T-helper 17 cell (primary cell): ENCODE measurements at places on chromosomes 7 and 10.

- DNase-seq: no peak
Measured at GRCh38 chr7:18040196-18040595, 12.6 kb upstream of the PRPS1L1 start.

DNA sequence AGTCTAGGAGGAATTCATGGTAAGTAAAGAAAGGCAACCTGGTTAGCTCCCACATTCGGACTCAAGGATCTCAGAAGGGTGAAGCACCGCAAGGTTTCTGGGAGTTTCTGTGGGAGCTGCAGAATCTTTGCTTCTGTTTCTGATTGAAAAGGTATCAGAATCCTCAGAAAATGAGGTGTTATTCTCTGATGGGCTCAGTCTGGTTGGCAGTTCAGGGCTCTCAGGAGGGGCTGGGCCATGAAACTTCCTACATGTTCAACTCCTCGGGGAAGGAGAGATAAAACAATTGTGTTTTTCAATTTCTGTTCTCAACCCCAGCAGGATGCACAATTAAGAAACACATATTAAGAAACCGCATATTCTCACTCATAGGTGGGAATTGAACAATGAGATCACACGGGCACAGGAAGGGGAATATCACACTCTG, 9.1 kb downstream of the OR2A7 start:
- DNase-seq: no peak

GRCh38 chr10:106032450-106033002, 1132.0 kb downstream of the SORCS1 start:
- DNase-seq: no peak

GRCh38 chr7:82760074-82760473, 316.5 kb upstream of the CACNA2D1 start:
- DNase-seq: no peak

- no peak for DNase-seq
Measured at GRCh38 chr10:91242940-91243339, 22.5 kb downstream of the PCGF5 start.

GRCh38 chr7:29866490-29866930, 60.2 kb downstream of the WIPF3 start:
- no peak for DNase-seq

- DNase-seq: no peak
Measured at GRCh38 chr7:124459101-124460055, 306.2 kb downstream of the GPR37 start.

GRCh38 chr7:134121632-134122139, 5.5 kb upstream of the LRGUK start:
- no peak for DNase-seq

GRCh38 chr10:114504769-114505579, 100.7 kb upstream of the AFAP1L2 start:
- DNase-seq: no peak

- no peak for DNase-seq
Measured at GRCh38 chr10:52617346-52617745, 155.2 kb downstream of the MBL2 start.

GRCh38 chr10:47400251-47400650, 16.2 kb upstream of the ZNF488 start:
- DNase-seq: no peak

- no peak for DNase-seq
Measured at GRCh38 chr7:124722292-124722691, 43.3 kb downstream of the GPR37 start.

- no peak for DNase-seq
Measured at GRCh38 chr7:156625580-156625979, 15.0 kb upstream of the RNF32 start.

GRCh38 chr10:96588616-96589419, 2.0 kb upstream of the TM9SF3 start:
- no peak for DNase-seq

DNA sequence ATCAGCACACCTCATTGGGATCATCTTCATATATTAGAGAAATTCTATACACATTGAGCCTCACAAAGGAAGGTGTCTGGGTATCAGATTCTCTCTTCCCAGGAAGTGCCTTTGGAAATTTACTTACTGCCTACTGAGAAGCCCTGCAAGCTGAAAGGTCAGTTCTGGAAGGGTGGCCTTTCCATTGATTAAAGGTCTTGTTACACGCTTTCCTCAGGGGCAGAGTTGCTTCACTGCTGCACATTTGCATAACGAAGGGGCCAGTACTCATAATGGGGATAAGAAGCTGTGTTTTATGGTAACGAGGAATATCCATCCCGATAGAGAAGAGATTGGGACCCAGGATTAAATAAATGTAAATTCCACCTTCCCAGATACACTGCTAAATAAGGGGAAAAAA, 19.4 kb upstream of the IL15RA start:
- DNase-seq: no peak

DNA sequence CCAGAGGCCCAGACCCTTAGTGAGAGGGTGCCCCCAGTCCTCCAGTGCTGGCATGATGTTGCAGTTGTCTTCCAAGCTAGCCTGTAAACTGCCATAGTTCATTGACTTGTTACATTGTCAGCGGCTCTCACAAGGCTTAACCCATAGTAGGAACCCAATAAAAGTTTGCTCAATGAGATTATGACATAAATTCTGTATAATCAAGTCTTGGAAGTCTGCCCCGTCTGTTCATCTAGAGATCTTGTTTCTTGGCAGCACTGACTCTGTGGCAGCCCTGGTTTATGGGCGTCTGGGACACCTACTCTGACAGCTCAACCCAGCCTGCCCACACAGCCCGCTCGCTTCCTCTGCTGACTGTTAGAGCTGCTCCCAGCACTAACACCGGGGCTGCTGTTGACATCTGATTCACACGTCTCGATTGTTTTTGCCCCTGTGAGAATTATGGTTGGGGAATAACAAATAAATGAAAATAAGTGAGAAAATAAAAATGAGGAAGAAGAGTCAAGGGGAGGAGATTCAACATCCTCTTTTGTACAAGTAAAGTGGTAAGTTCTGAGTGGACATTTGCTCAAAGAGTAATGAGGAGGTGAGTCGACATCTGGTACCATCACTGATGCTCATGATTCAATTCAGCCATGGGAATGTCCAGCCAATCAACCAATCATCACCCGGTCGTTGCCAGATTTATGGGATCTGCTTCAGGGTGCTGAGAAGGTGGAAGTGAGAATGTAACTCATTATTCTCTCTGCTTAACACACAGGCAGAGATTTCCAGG, 160.8 kb downstream of the SPAG6 start:
- DNase-seq: no peak

DNA sequence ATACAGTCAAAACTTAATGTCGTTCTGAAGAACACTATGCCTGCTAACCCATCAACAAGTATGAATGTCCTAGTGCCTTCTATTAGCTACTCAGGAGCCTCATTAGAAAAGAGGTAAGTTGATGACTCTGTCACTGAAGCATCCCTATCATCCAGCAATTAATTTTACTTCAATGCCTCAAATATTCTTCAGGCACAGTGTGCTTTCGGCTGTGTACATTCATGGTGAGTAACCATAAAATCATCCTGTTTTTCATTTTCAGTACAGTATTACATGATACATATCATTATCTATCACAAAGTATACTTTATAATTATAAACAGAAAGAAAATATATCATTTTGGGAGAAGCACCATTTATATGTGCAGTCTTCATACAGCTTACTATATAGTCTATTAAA, 495.5 kb upstream of the ZWINT start:
- no peak for DNase-seq

- no peak for DNase-seq
Measured at GRCh38 chr10:97520978-97521761, 22.4 kb downstream of the UBTD1 start.

DNA sequence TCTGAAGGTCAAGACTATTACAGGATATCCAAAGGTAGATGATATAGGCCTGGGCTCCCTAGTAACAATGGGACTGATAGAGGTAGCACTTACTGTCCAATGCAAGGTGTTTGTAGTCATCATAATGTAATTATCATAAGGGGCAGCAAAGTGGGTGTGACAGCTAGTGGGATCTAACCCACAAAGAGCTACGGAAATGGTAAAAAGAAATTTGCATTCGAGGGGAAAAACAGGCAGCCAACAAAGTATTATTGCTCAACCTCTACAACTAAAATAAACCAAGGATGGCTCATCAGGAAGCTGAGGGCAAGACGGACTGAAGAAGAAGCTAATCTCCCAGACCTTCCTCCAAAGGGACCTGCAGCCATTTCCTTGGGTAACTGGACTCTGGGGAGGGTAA, 211.0 kb downstream of the WDR11 start:
- no peak for DNase-seq

DNA sequence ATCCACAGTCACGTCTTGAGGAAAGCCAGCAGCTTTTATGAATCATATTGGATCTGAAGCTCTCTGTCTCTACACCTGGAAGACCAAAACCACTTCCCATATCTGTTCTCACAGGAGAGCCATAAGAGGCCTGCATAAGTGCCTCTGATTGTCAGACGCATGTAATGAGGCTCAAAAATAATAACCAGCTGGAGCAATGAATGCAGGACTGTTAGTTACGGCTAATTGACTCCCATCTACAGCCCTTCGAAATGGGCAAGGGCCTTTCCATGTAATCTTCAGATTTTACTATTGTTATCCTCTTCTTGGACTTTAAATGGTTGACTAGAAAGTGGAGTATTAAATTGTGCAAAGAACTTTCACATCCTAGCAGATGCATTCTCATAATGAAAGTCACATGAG, 4.4 kb upstream of the SEMA3C start:
- no peak for DNase-seq

DNA sequence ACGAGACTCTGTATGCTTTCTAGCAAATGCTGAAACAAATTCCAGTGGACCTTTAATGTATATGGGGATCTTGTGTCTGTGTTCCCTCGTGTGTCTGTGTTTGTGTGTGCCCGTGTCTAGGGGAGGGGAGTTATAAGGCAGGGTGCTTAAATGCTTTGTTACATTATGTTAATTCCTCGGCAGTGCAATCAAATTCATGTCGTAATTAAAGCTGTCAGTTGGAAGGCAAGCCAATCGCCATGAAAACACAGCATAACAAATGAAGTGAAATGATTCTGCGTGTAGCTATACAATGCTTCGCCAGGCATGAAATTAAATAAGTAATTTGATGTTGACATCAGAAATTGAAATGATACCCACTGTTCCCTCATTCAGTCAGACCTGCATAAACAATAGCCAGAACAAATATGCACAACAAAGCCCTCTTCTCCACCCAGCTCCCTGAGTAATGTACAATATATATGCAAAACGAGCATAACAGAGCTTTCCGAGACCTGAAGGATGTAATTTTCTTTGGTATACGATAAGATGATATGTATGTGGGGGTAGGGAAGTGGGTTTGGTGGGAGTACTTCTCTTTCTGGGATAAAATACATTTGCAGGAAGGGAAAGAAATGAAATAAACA, 534.1 kb downstream of the AUTS2 start:
- DNase-seq: no peak

- DNase-seq: no peak
Measured at GRCh38 chr10:87760195-87760905, 57.7 kb downstream of the ATAD1 start.

DNA sequence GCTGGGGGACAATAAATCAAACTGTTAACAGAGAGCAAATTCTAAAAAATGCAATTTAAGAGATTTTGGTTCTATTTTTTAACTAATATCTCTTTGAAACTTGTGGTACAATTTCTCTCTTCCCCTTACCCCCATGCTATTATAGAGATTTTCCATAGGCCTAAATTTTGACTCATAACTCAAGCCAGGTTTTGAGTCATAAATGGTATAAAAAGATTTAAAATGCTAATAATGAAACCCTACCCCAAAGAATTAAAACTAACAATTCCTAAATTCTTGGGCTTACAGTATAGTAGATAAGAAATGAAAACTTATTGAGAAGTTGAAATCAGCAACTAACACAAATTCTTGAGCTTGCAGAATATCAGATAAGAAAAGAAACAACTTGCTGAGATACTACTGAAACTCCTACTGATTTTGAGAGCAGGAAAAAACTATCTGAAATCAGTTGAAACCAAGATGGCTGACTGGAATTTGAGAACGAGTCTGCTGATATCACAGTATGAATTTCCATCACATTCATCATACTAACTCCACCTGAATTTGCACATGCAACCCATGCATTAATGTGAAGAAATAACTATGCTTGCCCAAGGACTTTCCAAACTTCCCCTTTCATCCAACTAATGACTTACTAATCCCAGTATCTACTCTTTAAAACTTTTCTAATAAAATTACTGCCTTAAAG, 36.3 kb downstream of the POT1 start:
- DNase-seq: no peak

DNA sequence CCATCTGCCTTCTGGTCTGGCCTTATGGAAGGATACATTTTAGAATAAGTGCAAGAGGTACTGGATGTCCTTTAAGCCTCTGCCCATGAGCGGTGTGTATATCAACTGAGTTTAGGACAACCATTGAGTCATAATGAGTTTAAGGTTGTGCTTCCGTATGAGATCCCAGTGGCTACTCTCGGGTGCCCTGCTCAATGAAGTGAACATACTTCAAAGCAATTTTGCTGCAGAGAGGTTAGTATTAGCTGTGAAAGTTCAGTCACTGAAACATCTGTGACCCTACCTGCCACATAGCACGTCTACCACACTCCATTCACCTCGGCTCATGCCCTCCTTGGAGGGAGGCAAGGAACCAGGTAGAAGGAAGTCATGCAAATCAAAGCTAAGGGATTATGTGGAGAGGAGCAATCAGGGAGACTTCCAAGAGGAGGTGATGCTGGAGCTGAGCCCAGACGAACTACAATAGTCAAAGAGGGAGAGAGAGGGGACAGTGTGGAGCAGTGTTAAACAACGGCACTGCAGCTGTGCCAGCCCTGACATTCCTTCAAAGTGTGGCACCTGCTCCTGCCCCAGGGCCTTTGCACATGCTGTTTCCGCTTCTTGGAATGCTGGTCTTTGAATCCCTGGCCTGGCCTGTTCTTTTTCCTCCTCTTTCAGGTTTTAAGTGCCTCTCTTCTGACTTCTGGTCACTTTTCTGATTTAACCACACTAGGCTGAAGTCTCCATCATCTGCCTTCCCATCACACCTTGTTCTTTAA, 25.4 kb downstream of the BTBD16 start:
- DNase-seq: no peak

- no peak for DNase-seq
Measured at GRCh38 chr7:21113609-21114415, 314.1 kb upstream of the SP4 start.
